ENCODE measurements at places on chromosomes 3 and 15.

- no peak for DNase-seq
Measured at GRCh38 chr3:197174927-197175326, 123.5 kb downstream of the DLG1 start.

GRCh38 chr3:123803521-123803920 is 80.6 kb downstream of the MYLK start:
- no peak for DNase-seq

DNA sequence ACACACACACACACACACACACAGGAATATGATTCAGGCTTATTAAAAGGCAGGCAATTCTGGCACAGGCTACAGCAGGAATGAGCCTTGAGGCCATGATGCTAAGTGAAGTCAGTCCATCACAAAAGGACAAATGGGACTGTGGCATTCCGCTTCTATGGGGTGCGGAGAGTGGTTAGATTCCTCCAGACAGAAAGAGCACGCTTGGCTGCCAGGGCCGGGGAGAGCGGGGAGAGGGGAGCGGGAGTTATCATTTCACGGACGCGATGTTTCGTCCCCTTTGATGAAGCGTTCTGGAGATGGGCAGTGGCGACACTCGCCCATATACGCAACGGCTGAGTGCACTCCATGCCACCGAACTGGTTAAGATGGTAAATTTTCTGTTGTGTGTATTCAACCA is 58.5 kb upstream of the FAM174B start:
- peak; percentile 70 for DNase-seq

- no peak for DNase-seq
Measured at GRCh38 chr3:107716734-107717133, 194.0 kb downstream of the BBX start.

GRCh38 chr3:131702146-131702545 is 199.4 kb upstream of the MRPL3 start:
- peak; percentile 78 for DNase-seq

Data from EH (cell line).